ENCODE measurements at places on chromosomes 12 and 14.

DNA sequence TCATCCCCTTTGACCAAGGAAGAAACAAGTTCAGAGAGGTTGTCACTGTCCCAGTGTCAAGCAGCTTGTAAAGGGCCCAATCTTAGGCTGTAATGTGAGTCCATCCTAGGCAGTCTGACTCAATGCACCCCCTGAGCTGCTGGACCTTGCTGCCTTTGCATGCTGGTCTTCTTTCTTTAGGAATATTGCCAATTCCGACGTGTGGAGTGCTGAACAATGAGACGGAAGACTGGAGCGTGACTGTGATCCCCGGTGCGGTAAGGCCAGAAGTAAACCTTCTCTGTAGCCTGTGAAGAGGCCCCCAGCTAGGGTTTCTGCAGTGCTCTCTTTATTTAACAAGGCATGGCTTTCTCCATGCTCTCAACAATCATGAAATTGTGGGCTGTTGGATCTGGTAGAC, 963 bp downstream of the TCTN2 start:
- DNase-seq, result no peak

DNA sequence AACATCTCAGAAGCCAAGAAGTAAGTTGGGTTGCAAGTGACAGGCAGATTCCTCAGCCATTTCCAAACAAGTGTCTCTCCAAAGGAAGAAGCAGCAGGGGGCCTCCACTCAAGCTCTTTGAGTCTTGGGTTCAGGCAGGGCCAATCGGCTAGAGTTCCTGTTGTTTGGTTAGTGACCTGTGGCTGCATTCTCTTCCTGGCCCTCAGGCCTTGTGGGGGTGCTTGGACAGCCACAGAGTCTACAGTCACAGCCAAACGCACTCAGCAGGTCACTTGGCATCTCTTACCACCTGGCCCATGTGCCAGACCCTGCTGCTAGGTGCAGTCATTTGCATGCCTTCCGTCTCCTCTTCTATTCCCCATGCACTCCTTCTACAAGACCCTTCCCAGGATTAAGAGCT, 353.9 kb downstream of the GRIN2B start:
- no peak for DNase-seq

- DNase-seq, result no peak
Measured at GRCh38 chr14:69983317-69983716, 104.1 kb downstream of the SMOC1 start.

DNA sequence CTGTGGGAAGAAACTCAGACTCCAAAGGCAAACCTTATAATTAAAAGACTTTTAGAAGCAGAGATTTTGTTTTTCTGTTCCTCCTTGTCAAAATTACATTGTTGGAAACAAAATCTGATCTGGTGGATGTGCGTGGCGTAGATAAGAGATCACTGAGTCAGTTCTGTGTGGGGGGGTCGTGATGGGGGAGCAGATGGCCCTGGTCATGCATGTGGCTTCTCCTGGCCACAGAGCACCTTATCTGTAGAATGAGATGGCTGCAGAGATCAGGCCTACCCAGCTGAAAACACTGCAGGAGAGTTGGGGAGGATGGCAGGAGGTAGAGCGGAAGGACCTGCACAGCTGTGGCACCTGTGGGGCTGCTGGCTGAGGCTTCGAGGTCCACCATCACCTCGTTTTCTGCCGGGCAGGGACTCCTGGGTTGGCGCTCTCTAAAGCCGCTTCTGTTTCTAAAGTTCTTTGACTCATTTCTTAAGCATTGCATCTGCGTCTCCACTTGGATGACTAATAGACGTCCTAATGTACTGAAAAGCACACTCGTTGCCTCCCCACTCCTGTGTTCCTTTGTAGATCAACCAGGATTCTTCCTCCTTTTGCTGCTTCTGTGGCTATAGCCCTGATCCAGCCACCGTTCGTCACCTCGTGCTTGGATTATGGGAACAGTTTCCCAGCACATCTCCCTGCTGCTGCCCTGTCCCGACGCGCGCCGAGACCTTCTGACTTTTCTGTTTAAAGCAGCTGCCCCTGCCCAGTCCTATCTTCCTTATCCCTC, 93.4 kb downstream of the TSPAN9 start:
- no peak for DNase-seq

DNA sequence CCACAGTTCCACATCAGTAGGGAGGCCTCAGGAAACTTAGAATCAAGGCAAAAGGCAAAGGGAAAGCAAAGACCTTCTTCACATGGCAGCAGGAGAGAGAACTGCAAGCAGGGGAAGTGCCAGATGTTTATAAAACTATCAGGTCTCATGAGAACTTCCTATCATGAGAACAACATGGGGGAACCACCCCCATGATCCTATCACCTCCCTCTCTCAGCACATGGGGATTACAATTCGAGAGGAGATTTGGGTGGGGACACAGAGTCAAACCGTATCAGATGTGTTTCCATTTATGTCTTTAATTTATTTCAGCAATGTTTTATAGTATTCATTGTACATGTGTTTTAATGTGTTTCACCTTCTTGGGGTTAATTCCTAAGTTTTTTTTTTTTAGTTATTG, 25.8 kb downstream of the METAP2 start:
- no peak for DNase-seq

DNA sequence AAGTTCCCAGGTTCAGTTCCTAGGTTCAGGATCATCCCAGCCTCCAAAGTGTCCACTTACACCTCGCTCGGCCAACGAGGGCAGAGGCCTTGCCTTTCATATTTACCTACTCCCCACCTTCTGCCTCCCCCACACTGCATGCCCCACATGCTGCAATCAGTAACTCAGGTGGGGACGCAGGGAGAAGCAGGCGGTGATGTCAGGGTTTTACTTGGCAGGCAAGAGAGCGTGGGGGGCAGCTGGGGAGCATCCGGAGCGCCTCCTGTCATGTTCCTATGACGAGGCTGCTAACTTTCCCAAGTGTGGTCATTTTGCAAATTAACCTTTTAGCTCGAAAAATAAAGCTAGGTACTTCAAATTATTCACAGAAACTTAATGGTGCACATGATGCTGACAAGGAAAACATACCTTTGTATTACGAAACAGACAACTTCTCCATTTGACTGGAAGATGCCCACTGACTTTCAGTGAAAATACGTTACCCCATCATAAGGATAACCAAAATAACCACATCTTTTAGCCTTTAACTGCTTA, 53.8 kb downstream of the SETD3 start:
- no peak for DNase-seq

- no peak for DNase-seq
Measured at GRCh38 chr12:104280111-104280510, 23.4 kb upstream of the EID3 start.

DNA sequence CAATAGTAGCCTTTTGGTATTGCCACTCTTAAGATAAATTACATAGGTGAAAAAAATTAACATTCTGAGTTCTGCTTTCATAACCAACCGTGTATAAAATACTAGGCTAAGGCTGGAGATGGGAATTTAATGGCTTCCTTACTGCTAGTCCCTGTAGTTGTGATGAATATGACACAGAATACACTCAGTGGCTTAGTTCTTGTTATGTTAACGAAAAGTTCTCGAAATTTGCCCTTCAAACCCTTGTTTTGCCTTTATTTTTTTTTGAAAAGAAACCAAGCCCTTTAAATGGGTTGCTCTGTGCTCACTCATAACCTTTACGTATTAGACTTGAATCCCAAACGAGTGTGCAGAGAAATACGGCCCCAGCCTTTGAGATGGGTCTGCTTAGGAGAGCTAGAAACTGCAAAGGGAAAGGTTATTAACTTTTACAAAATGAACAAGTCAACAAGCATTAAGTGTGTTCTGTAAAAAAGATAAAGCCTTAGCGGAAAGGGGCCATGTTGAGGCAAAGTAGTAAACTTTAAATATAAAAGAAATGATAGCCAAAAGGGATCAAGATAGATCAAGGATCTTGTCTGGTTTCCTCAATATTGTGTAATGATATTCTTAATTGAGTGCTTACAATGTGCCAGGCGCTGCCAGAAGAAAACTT, 1.7 kb downstream of the NUDT4 start:
- no peak for DNase-seq

DNA sequence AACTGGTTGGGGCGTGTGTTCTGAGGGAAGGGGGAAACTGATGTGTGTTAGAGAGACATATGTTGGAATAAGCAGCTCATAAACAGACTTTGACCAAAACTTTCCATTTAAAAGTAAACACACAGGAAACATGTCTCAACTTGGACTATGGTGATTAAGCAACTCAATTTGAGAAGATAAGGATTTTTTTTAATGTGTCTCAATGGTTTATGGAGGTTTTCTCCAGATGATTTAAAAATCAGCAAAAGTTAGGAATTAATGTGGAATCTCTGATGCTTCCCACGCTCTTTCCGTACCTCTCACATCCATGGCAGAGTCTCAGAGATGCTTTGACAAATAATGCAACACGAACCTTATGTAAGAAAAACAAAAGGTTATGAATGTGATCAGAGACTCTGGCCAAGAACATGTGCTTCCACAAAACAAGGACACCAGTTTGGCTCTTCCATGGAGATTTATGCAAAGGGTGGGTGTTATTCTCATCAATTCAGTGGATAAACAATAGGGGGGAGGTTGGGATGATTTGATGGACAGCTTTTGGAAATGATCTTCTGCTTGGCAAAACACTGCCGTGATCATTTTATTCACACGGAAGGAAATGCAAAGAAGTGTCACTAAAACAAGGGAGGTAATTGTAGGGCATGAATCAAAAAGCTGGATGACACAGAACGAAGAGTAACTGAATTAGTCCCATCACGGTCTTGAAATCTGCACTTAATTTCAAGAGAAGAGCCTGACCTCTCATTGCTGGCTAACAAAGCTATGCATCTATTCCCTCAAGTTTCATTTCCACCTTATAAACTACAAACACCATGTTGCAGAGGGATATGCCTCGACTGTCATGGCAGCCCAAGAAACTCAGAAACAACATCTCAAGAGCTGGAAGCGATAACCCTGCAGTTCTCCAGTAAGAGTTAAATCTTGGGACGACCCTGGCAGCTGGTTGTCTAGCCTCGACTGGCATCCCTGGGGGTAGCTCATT, 76.5 kb downstream of the FOXN3 start:
- DNase-seq, result no peak

GRCh38 chr12:106508966-106509365, 73.8 kb upstream of the RFX4 start:
- DNase-seq, result no peak

GRCh38 chr12:1167784-1168183, 176.8 kb downstream of the ERC1 start:
- no peak for DNase-seq

GRCh38 chr14:50065583-50065982, 50.8 kb downstream of the VCPKMT start:
- no peak for DNase-seq

GRCh38 chr14:77409131-77409533, 14.2 kb downstream of the NOXRED1 start:
- DNase-seq, result no peak

- DNase-seq, result no peak
Measured at GRCh38 chr14:72462056-72462455, 431.8 kb downstream of the DPF3 start.

GRCh38 chr12:84599539-84599938, 313.1 kb downstream of the SLC6A15 start:
- DNase-seq, result no peak

- no peak for DNase-seq
Measured at GRCh38 chr12:66189889-66190288, 875 bp downstream of the IRAK3 start.

- no peak for DNase-seq
Measured at GRCh38 chr14:21133901-21134300, 22.0 kb downstream of the OR5AU1 start.

DNA sequence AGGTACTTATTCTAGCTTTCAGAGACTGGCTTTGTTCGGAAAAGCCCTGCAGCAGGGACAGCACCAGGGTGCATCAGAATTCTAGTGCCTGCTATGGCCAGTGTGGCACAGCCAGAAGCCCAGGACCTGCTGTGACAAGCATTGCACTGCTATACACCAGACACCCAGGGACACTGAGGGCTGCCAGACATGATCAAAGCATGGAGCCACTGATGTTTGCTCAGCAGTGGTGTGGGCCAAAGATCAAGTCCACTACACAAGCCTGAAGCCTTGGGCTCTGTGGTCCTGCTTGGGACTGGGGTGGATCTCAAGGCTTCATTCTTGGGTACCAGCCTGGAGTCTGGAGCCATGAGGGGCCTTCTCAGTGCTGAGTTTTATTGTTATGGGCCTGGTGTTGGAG, 36.1 kb upstream of the CDKN3 start:
- no peak for DNase-seq

DNA sequence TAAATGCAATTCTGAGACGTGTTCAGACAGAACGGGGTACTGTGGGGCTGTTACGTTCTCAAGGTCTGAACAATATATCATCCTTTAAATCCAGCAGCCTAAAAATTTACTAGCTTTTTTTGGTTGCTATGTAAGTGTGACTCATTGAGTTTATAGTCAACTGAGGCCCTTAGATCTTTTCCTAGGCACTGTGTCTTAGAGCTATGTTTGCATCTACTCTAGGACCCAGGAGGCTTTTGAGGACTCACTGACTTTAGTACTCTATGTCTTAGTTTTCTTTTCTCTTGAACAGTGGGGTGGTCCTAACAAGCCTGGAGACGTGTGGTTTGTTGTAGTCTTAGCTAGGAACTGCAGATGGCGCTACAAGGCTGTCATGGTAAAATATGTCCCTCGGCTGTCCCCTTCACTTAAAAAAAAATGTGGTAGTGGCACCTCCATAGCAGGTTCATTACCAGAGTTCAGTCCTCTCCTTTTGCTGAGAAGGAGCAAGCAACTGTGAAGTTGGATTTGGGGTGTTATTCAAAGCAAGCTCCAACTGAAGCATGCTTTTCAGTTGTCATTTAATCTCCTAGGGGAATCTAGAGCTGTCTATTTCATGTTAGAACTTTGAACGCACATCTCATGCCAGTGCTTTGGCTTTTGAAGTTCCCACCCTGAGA, 8.7 kb upstream of the SPATS2 start:
- DNase-seq, result no peak

GRCh38 chr14:35628989-35629388, 95.0 kb downstream of the INSM2 start:
- no peak for DNase-seq

DNA sequence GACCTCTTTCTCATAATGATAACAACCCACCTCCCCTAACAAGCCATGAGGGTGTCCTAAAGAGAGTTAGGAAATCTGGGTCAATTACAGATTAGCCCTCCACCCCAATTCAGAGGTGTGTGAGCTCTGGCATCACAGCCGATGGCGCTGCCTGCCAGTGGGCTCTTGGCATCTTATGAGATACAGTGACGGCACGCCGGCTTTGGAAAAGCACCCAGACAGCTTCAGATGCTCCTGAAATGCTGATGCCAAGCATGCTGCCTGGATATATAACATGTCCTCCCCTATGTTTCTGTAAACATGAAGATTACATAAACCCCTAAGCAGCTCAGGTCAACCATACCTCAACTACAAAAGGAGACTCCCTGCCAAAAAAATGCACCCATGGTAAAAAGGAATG, 152.6 kb downstream of the TTC7B start:
- DNase-seq, result no peak
